Prostate gland (tissue), 2 donors: ENCODE measurements at places on chromosomes 2 and 18. TPM values are rescaled to one million over a fixed set of nuclear protein-coding genes. Genes with fewer than 3 reads are reported as not detected.

Gene STK11IP
- 60.3 TPM for total RNA-seq

- H3K27ac ChIP-seq = no peak overlapping the region
- H3K36me3 ChIP-seq = no peaks in the 10 kb centered on the region
- H3K4me3 ChIP-seq = no peak overlapping the region
These were observed 42.9 kb downstream of the OTX1 start for GRCh38 chr2:63093502-63093901.

- DNase-seq = no peak
- H3K27ac ChIP-seq = no peak overlapping the region
- H3K36me3 ChIP-seq = peaks cover 3% of the 10 kb centered on the region
- H3K4me3 ChIP-seq = no peak overlapping the region
These were observed 232.2 kb downstream of the HDAC4 start for GRCh38 chr2:239168575-239168974.

DNA sequence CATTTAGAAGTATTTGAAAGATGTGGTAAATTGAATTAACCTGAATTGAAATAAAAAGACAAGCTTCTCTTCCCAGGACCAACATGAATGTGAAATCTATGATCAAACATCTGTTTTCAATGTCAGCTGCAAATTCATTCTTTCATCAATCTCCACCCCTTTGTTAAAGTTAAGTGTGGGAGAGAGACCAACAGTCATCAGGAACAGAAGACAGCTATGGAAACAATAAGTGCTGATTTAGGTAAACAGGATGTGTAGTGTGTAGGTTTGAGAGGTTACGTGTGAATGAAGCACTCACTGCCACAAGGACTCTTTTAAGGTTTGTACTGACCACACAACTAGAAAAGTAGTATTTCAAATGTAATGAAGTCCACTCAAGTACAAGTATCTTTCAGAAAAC lies 1659.8 kb upstream of the CELF4 start:
- DNase-seq = no peak
- H3K4me1 ChIP-seq = no peaks in the 10 kb centered on the region
- no peak overlapping the region for H3K27ac ChIP-seq
- no peaks in the 10 kb centered on the region for H3K36me3 ChIP-seq
- H3K27me3 ChIP-seq = no peaks in the 10 kb centered on the region

DNA sequence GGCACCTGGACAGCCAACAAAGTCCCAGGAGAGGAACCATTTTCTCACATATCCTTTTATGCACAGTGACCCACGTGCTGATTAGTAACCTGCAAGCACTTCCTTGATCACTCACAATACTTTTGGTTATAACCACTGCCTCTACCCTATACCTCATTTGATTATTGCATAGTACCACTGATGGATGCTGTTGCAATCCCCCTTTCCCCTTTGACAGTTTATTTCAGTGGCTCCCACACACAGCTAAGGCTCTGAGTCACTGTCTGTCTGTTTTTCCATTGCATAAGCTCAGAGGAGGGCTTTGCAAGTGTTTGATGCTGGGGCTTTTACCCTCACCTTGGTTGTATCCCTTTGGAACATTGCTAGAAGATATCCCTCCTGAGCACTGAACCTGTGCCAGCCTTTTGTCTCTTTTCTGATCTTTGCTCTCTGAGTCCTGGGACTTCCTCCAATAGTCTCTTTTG lies 101.7 kb upstream of the RBBP8 start:
- DNase-seq = no peak
- no peak overlapping the region for H3K4me3 ChIP-seq
- no peak overlapping the region for H3K27ac ChIP-seq
- no peaks in the 10 kb centered on the region for H3K4me1 ChIP-seq
- no peaks in the 10 kb centered on the region for H3K27me3 ChIP-seq

DNA sequence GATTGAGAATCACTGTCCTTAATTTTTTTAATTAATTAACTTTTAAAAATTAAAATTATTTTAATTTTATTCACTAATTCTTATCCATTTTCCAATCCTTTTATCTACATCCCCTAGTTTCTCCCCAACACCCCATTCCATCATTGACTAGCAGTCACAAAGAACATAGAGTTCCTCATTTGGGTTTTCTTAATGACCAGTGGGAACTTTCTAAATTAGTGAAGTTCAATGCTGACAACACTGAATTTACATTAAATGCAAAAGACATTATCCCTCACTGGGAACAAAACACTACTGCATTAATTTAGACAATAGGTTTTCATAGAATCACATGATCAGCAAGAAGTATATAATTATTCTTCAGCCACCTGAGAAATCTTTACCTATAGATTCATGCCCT lies 80.6 kb upstream of the GLS start:
- no peaks in the 10 kb centered on the region for H3K27me3 ChIP-seq
- H3K36me3 ChIP-seq = no peaks in the 10 kb centered on the region
- DNase-seq = no peak
- no peak overlapping the region for H3K27ac ChIP-seq
- H3K4me3 ChIP-seq = no peak overlapping the region

DNA sequence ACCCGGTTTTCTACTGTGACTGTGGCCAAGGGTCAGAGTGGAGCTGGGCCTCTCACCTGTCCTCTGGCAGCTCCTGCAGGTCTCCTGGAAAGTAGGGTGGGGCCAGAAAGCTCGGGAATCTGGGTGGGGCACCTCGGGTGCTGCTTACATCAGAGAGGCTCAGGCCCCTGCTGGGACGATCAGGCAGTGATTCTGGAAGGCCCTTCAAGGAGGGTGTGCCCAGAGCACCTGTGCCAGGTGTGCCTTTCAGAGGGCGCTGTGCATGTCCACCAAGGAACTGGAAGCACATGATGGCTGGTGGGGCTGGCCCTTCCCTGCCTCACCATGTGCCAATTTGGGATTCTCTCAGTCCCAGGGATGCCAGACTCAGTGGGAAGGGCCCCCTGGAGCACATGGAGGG lies 44.0 kb downstream of the ATP6V1C2 start:
- no peak overlapping the region for H3K4me3 ChIP-seq
- no peak for DNase-seq
- no peaks in the 10 kb centered on the region for H3K36me3 ChIP-seq
- no peaks in the 10 kb centered on the region for H3K4me1 ChIP-seq
- H3K27me3 ChIP-seq = no peaks in the 10 kb centered on the region
- H3K27ac ChIP-seq = no peak overlapping the region
